Right cardiac atrium (tissue), 5 donors: ENCODE measurements at places on chromosomes 5 and 9. TPM values are rescaled to one million over a fixed set of nuclear protein-coding genes. Genes with fewer than 3 reads are reported as not detected.

SHOC1 gene
- total RNA-seq: not detected

GRCh38 chr5:15799014-15799413 is 299.0 kb downstream of the FBXL7 start:
- no peak for DNase-seq

SV2C gene
- 0.14 TPM for total RNA-seq

MLANA gene
- not detected for total RNA-seq

IFNA21 gene
- total RNA-seq: not detected

HAPLN1 gene
- 1.9 TPM for total RNA-seq

EGFL7 gene
- 148 TPM for total RNA-seq

LCP2 gene
- total RNA-seq: 10.2 TPM

GRCh38 chr9:89958086-89958485 is 353.3 kb downstream of the GADD45G start:
- no peak for DNase-seq

- no peak for DNase-seq
Measured at GRCh38 chr5:2579126-2579525, 172.4 kb downstream of the IRX2 start.

GRCh38 chr9:98719055-98719454 is 10.3 kb upstream of the GABBR2 start:
- no peak for DNase-seq

NR2F1 gene
- total RNA-seq: 43.2 TPM

IL7R gene
- 1.9 TPM for total RNA-seq

DNA sequence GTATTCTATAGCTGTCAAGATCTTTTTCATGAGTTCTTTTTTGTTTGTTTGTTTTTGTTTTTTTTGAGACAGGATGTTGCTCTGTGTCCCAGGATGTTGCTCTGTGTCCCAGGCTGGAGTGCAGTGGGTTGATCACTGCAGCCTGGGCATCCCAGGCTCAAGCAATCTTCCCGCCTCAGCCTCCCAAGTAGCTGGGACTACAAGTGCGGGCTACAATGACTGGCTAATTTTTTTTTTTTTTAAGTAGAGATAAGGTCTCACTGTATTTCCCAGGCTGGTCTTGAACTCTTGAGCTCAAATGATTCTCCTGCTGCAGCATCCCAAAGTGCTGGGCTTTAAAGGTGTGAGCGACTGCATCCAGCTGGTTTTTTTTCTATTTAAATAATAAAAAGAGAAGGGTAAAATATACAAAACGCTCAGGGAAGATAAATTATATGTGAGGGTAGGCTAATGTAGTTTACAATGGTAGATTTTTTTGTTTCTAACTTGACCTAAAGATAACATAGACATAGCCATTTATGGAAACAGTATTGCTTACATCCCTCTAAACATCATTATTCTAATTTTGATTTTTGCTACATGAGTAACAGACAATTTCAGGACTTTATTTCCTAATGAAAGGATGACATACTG is 21.9 kb downstream of the ERBIN start:
- DNase-seq: no peak

- no peak for DNase-seq
Measured at GRCh38 chr9:126626127-126626925, 12.6 kb downstream of the LMX1B start.

- no peak for DNase-seq
Measured at GRCh38 chr5:430214-430925, 12.6 kb upstream of the EXOC3 start.

MEGF10 gene
- 1.1 TPM for total RNA-seq

GRCh38 chr9:18410983-18411382 is 63.0 kb upstream of the ADAMTSL1 start:
- DNase-seq: no peak

PCDHGB4 gene
- 5.2 TPM for total RNA-seq

ZNF484 gene
- total RNA-seq: 8.2 TPM

TNFSF8 gene
- total RNA-seq: 0.86 TPM

- DNase-seq: no peak
Measured at GRCh38 chr5:58458141-58458742, 1.6 kb downstream of the PLK2 start.

DNA sequence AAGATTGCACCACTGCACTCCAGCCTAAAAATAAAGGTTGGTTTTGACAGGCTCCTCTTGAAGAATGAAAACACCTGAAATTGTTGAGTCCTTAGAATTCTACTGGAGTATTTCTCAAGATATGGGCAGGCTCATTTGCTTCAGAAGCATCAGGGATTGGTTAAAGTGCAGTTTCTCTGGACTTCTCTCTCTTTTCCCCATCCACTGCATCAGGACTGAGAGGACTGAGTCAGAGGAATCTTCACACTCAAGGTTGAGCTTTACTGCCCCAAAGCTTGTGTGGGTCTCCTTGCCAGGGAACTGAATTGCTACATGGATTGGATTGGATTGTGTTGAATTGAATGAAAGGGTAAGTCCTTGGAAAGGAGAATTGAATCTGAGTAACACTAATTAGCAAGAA is 7.5 kb upstream of the CCDC69 start:
- DNase-seq: no peak

CDK9 gene
- total RNA-seq: 58.6 TPM

ALDOB gene
- total RNA-seq: 0.40 TPM

DOCK2 gene
- 11.5 TPM for total RNA-seq

DNA sequence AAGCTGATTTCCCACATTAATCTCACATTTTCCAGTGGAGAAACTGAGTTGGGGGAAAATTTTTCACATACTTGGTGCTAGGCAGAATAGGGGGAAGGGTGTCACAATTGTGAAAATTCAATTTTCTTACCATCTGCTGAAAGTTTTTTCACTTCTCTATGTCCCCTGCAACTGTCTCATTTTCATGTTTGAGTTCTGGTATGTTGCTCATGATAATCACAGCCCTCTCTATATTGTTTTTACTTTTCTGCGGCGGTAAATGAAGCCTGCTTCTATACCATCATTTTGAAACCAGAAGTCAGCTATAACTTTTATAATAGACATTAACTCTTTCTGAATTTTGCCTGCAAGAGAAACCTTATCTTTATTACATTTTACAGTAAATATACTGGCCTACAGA is 1664.5 kb downstream of the EFNA5 start:
- DNase-seq: no peak

AFAP1L1 gene
- 36.9 TPM for total RNA-seq

ZNF300 gene
- total RNA-seq: 1.6 TPM

DNA sequence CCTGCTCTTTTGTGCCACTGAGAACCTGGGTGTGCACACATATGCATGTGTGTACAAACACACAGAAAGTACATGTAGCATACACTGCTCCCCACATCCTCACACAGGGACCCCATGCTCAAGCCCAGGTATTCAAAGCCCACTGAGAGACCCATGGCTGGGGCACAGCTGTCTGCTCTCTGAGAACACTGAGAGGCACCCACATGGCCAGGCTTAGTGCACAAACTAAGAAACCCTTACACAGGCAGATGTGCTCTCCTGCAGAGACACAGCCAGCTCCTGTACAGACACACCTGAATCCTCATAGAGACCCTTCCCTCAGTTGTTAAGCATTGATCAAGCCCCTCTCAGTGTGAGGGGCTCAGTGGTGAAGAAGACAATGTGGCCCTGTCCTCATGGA is 92.5 kb downstream of the CACNA1B start:
- no peak for DNase-seq

DNA sequence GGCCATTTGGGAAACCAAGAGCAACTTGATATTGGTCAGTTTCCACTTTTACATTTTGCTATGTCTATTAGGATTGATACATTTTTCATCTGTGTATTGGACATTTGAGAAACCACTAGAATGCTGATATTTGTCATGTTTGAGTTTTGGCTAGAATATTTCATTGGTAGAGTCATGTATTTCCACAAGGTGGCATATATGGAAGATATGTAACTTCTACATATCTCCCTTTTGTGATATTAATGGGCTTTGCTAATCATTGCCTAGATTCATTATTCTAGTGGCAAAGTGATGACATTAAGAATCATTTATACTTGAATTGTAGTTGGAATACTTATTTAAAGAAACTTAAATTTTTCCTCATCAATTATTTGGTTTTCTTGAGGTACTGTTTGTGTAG is 692.9 kb upstream of the EDIL3 start:
- no peak for DNase-seq

APBA1 gene
- total RNA-seq: 5.2 TPM

CTNNAL1 gene
- 94.6 TPM for total RNA-seq

DNA sequence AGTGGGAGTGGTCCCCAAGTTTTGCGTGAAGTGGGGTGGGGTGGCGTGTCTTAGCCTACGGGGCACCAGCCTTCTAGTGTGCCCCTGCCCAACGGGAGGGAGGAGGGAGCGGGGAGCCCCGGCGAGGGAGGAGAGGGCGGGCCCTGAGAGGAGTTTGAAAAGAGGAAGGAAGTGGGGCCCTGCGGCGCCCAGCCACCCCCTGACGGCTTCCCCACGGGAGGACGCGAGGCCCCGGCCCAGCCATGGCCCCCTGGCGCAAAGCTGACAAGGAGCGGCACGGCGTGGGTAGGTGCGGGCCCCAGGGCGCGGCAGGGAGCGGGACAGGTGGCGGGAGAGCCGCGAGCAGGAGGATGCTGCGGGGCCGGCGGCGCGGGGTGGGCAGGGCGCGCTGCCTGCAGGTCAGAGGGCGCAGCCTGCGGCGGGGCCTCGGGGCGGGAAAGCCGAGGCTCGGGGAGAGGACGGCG is at the start of gene DOCK2:
DOCK2 (plus strand) TSS at position 191 of the 464 bp plus-strand sequence; CDS start at position 243, 52 bp downstream.
- peak; percentile 58 for DNase-seq

SMIM3 gene
- total RNA-seq: 21.2 TPM

- DNase-seq: no peak
Measured at GRCh38 chr9:21764846-21765245, 37.6 kb upstream of the MTAP start.

DNA sequence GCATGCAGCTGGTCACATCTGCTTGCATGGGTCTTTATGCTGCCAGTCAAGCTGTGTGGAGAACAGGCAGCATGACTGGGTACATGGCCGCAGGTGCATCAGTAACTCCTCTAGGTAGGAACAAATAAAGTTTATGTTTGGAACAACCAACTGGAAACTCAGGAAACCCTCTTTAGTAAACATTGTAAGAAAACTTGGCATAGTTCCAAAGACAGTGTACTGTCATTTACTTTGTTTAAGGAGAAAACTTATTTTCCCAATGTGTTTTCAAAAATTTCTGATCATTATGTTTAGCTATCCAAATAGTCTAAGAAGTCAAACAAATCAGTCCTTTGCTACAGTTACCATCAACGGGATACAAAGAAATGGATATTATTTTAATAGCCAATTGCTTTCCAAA is 386.0 kb downstream of the CHSY3 start:
- no peak for DNase-seq

- no peak for DNase-seq
Measured at GRCh38 chr5:145056800-145057199, 778.3 kb downstream of the PRELID2 start.

SLC6A3 gene
- total RNA-seq: not detected

HTR4 gene
- total RNA-seq: 8.2 TPM

- DNase-seq: no peak
Measured at GRCh38 chr9:115599898-115600297, 481.9 kb upstream of the TNC start.

DNA sequence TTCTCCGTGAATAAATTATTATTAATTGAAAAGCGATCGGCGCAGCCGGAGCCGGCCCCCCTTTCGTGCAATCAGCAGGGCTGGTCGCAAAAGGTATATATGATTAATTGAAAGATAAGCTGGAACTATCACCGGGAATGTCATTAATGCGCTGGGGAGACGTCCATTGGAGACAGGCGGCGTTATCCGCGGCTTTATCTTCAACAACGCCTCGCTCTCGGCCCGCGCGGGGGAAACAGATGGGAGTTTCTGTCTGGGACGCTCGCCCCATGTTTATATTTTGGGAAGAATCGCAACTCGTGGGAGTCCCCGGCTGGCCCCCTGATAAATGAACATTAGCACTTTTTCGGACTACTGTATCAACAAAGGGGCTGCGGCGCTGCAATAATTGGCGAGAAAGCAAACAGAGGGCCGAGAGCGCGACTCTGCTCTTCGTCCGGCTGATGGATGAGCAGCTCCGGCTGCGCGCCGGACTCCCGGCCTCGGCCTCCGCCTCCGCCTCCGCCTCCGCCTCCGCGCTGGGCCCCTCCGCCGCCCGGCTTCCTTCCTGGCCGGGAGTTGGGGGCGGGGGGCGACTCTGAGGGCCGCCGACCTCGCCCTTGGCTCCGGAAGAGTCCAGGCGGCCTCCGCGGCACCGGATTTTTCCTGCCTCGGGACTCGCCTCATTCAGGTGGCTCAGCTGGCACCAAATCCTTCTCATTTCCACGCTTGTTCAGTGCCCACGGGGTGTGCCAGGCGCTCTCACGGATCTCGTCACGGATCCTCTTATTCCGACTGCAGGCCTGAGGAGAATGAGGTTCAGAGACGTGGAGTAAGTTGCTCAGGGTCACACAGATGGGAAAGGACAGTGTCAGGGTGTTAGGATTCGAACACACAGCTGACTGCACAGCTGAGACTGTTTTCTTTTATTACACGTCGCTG is 3.6 kb upstream of the NKX2-5 start:
- no peak for DNase-seq

PCDHGA6 gene
- total RNA-seq: 4.9 TPM

- DNase-seq: no peak
Measured at GRCh38 chr5:66246608-66247007, 102.5 kb downstream of the SREK1 start.

PLAC8L1 gene
- total RNA-seq: not detected

BHMT2 gene
- 40.3 TPM for total RNA-seq

- no peak for DNase-seq
Measured at GRCh38 chr9:129932303-129933151, 97.3 kb downstream of the USP20 start.

IFNB1 gene
- total RNA-seq: not detected

LCN15 gene
- 1.3 TPM for total RNA-seq

MYMK gene
- not detected for total RNA-seq

FOXD4L5 gene
- total RNA-seq: not detected

TAF11L10 gene
- total RNA-seq: not detected
